ENCODE measurements at places on chromosomes 5 and 9.
A peak's percentile ranks its signal among the peaks of the same experiment; 100 is the strongest.

GRCh38 chr5:19880859-19881436 is 107.1 kb downstream of the CDH18 start:
- no peak for DNase-seq

- DNase-seq, result no peak
Observed at GRCh38 chr5:121018004-121018403, 553.9 kb downstream of the PRR16 start.

- DNase-seq, result no peak
Observed at GRCh38 chr5:3843706-3844105, 248.1 kb downstream of the IRX1 start.

- no peak for DNase-seq
Observed at GRCh38 chr9:6123416-6123815, 92.2 kb upstream of the IL33 start.

GRCh38 chr9:114759512-114760341 is 46.1 kb downstream of the TNFSF15 start:
- no peak for DNase-seq

- DNase-seq, result peak; percentile 31
Observed at GRCh38 chr5:139295346-139296057, 2.0 kb downstream of the MATR3 start.

- no peak for DNase-seq
Observed at GRCh38 chr5:180499684-180500083, 5.5 kb downstream of the CNOT6 start.

GRCh38 chr9:1050125-1050895 is at the start of gene DMRT2:
Gene DMRT2, plus strand, starts transcription at chr9:1050357. Its CDS starts 1,257 bp downstream, at chr9:1051614.
- peak; percentile 83 for DNase-seq

DNA sequence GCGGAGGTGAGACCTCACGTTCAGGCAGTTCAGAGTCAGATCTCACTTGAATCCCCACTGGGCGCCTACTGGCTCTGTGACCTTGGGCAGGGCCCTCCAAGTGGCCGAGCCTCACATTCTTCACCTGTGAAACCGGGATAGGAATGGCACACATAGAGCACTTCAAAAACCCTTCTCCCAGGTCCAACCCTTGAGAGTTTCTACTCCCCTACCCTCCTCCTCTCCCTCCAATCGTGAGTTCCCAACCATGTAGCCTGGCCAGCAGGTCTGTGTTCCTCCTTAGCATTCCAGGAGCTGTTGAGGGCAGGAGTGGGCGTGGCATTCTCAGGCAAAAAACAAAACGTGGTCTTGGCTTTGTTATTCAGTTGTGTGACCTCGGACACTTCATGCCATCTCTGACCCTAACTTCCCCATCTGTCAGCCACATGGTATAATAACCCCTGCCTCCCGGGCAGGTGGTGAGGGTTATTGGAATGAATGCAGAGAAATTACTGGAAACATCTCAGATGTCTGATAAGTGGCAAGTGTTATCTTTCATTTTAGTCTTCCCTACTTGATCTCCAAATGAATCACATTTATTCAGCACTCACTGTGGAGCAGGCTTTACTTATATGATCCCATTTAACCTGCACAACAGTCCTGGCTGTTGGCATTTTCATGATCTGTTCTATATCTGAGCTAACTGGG is 112.8 kb upstream of the BOD1 start:
- DNase-seq, result no peak

GRCh38 chr5:31346896-31347551 is 153.5 kb downstream of the CDH6 start:
- no peak for DNase-seq

- DNase-seq, result no peak
Observed at GRCh38 chr9:87346061-87346665, 151.5 kb upstream of the DAPK1 start.

DNA sequence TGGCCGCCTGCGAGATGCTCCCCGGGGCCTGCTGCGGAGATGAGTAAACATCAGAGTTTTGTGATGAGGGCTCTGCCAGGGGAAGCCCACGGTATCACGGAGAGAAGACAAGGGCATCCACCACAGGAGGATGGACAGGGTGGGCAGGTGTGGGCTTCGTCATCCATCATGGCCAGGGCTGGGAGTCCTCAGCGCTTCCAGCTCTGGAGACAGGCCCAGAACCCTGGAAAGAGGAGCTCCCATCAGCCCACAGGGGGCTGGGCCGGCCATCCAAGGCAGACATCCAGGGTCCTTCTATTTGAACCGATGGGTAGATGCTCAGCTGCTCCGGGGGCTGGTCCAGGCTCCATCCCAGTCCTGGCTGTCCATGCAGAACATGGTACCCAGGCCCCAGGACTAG is 22.1 kb upstream of the FCN1 start:
- DNase-seq, result no peak

DNA sequence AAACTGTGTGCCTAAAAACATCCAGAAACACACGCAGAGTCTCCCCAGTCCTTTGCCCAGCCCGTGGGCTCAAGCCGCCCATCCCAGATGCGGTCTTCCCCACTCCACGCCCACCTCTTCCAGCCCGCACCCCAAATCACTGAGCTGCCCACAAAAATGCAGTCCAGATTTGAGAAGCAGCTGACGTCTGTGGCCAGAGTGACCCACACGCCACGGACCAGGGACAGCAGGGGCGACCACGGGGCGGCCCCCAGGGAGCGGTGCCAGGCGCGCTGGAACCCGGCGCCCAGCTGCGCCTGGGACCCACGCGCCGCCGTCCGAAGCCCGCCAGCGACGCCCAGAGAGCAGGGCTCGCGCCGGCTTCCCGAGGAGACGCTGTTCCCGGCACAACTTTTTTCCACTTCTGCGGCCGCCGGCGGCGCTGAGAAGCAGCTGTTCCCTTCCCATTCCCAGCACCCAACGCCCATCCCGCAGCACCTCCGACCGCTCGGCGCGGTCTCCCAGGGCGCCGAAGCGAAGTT is 674 bp downstream of the LHFPL2 start:
- DNase-seq, result peak; percentile 91

DNA sequence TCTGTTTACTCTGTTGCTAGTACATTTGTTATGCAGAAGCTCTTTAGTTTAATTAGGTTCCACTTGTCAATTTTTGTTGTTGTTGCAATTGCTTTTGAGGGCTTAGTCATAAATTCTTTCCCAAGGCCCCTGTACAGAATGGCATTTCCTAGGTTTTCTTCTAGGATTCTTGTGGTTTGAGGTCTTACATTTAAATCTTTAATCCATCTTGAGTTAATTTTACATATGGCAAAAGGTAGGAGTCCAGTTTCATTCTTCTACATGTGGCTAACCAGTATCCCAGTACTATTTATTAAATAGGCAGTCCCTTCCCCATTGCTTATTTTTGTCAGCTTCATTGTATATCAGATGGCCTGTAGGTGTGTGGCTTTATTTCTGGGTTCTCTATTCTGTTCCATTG is 792.4 kb downstream of the PTPRD start:
- DNase-seq, result no peak

- no peak for DNase-seq
Observed at GRCh38 chr5:72281764-72282499, 38.1 kb downstream of the MRPS27 start.

DNA sequence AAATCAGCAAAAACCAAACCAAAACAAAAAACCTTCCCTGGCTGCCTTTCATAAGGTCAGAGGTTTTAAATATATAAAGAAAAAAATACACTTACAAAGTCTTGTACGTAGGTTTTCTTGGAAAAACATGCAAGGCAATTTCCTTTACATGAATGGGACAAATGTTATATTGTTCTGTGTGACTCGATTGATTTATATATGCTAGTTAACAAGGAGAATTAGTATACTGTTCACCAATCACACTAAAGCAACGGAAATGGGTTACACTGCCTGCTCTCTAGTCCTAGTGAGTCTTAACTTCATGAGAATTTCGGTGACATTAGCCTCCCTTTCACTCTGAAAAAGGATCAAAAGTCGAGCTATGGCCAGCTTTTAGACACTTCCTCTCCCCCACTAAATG is 5.5 kb downstream of the GDF9 start:
- DNase-seq, result no peak

GRCh38 chr9:121771851-121772599 is 120.6 kb downstream of the DAB2IP start:
- DNase-seq, result no peak

GRCh38 chr9:117815315-117815714 is 111.1 kb downstream of the TLR4 start:
- no peak for DNase-seq

GRCh38 chr9:33185858-33186257 is 18.7 kb upstream of the B4GALT1 start:
- DNase-seq, result peak; percentile 20

GRCh38 chr9:99398241-99398640 is 176.2 kb downstream of the SEC61B start:
- no peak for DNase-seq

- no peak for DNase-seq
Observed at GRCh38 chr9:75548871-75549270, 341.6 kb upstream of the PCSK5 start.

DNA sequence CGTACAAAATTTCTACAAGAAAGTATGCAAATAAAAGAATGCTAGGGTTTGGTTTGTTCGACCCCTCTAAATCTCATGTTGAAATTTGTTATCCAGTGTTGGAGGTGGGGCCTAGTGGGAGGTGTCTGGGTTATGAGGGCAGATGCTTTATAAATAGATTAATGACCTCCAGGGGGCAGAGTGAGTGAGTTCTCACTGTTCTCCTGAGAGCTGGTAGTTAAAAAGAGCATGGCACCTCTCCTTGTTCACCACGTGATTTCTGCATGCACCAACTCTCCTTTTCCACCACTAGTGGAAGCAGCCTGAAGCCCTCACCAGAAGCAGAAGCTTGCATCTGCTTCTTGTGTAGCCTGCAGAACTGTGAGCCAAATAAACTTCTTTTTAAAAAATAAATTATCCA is 50.4 kb upstream of the FAM170A start:
- DNase-seq, result no peak

GRCh38 chr9:109751253-109751652 is 28.7 kb upstream of the PALM2AKAP2 start:
- peak; percentile 24 for DNase-seq

- DNase-seq, result no peak
Observed at GRCh38 chr9:98924946-98925820, 18.5 kb upstream of the COL15A1 start.

GRCh38 chr5:157352756-157353340 is 86.9 kb downstream of the CYFIP2 start:
- DNase-seq, result no peak

DNA sequence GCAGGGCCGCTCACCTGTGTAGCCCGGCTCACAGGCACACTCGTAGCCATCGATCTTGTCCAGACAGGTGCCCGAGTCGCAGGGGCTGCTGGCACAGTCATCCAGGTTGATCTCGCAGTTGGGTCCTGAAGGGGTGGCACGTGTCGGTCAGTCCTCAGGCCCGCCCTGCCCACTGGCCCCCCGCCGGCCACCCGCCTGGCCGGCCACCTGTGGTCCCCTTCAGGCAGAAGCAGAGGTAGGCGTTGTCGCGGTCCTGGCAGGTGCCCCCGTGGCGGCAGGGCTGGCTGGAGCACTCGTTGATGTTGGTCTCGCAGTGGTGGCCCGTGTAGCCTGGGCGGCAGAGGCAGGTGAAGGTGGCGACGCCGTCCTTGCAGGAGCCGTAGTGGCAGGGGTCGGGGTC is 30.6 kb downstream of the NOTCH1 start:
- DNase-seq, result no peak

- DNase-seq, result peak; percentile 2
Observed at GRCh38 chr5:128035689-128036088, 47.9 kb upstream of the SLC12A2 start.

- no peak for DNase-seq
Observed at GRCh38 chr9:31490551-31491106, 893.8 kb upstream of the ACO1 start.

GRCh38 chr5:79617539-79617938 is 5.3 kb downstream of the TENT2 start:
- DNase-seq, result no peak
